ENCODE measurements at places on chromosomes 2 and 18.

DNA sequence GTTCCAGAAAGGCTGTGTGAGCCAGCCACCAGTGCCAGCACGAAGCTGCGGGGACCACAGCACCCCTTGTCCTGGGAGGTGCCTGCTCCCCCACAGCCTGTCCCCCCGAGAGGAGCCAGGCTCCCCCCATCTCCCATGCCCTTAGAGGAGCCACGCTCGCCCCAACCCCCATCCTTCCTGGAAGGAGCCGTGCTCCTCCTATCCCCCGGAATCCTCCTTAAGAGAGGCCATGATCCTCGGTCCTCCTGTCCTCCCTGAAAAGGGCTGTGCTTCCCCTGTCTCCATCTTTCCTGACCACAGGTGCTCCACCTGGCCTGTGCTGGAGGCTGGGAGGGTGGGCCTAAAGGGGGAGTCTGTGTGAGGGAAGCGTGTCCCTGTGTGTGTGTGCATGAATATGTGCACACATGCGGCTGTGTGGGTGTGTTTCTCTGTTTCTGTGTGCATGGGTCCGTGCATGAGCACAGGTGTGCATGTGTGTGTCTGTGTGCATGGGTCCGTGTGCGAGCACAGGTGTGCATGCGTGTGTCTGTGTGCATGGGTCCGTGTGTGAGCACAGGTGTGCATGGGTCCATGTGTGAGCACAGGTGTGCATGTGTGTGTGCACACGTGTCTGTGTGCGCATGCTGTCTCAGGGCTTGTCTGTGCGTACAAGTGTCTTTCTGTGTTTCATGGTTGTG is 80.3 kb downstream of the RTP5 start:
- DNase-seq = no peak

DNA sequence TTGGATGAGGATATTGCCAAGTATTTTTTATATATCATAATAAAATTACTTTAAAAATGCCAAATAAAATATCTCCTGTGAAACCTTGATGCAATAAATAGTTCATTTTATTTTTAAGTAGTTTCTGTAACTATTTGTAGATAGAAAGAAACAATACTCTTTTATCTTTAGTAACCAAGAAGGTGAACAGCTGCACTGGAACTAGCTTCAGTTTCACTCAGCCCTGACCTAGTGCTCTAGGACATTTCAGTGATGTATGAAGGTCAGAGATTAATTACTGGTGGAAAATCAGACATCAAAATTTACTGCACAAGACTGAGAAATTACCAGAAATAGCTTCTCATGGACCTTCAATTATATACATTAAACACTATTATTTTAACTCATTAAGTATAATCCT is 1305.0 kb downstream of the CNTNAP5 start:
- no peak for DNase-seq

- no peak for DNase-seq
Observed at GRCh38 chr18:24660956-24661355, 200.5 kb downstream of the HRH4 start.

DNA sequence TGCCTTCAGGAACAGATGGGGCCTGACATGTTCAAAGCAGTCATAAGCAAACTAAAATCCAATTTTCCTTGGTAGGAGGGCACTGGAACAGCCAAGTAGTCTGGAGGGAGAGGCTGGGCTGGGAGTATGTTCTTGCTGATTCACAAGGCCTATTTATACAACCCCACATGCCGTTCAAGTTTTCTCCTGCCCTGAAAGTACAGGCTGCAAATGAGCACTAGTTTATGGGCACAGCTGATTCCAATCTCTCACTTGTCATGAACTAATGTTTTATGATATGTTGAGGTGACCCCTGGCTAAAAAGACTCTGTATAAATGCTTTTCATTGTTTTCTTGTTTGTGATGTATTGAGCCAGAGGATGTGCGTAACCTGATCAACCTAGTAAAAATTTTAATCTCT is 183.4 kb upstream of the SRD5A2 start:
- no peak for DNase-seq

DNA sequence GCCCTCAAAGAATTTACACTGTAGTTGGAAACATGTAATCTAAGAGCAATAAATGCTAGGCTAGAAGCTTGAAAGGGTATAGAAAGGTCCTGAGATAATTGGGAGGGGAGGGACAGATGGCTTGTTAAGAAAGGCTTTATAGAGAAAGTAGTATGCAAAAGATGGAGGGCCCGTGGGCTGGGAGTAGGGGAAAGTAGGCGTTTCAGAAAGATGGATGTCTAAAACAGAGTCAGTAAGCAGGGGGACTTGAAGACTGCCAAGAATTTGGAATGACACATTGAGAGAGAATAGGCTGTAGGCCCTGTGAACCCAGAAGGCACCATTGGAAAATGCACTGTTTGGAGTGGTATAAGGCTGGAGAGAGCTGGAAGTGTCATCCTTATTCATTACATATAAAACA is 822 bp downstream of the PSMG2 start:
- DNase-seq = no peak

DNA sequence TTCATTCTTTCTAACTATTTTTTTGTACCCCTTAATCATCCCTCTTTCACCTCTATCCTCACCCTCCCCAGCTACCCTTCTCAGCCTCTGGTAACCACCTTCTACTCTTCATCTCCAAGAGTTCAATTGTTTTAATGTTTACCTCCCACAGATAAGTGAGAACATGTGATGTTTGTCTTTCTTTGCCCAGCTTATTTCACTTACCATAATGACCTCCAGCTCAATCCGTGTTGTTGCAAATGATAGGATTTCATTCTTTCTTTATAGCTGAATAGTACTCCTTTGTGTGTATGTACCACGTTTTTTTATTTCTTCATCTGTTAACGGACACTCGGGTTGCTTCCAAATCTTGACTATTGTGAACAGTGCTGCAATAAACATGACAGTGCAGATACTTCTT is 22.1 kb upstream of the TMEM37 start:
- DNase-seq = no peak

GRCh38 chr2:231228223-231228622 is 29.8 kb downstream of the ARMC9 start:
- DNase-seq = no peak

- DNase-seq = peak; percentile 70
Observed at GRCh38 chr2:66495788-66496640, 61.1 kb downstream of the MEIS1 start.

GRCh38 chr2:125839945-125840344 is 816.0 kb upstream of the GYPC start:
- no peak for DNase-seq

GRCh38 chr2:23904692-23905091 is 22.2 kb downstream of the ATAD2B start:
- peak; percentile 54 for DNase-seq

DNA sequence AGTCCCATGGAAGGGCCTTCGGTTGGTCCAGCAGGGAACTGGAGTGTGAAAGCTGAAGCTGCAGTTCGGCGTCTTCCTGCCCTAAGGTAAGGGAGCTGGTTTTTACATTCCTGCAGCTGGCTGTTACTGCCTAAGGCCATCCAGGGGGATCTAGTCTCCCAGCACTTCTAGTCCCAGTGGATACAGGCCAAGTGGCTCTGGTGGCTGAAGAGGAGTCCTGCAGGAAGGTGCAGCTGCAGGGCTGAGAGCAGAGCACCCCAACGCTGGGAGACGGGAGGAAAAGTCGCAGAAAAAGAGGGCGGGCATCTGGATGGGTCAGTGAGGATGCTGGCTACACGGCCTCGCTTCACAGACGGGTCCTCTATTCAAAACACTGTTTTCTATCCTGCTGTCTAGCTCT is 225.0 kb upstream of the HS6ST1 start:
- no peak for DNase-seq

GRCh38 chr2:232980683-232981082 is 32.4 kb downstream of the NGEF start:
- no peak for DNase-seq

DNA sequence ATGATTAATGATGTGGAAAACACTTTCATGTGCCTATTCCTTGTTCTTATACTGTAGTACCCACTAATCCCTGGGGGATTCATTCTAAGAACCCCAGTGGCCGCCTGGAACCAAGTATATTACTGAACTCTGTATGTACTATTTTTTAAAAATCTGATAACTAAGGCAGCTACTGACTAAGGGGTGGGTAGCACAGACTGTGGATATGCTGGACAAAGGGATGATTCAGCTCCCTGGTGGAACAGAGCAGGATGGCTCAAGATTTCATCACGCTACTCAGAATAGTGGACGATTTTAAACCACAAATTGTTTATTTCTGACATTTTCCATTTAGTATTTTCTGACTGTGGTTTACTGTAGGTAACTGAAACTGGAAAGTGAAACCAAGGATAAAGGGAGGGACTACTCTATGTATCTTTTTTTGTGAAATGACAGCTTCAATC is 41.8 kb upstream of the CDC42EP3 start:
- no peak for DNase-seq

GRCh38 chr18:36828157-36828629 is 609 bp downstream of the TPGS2 start:
- peak; percentile 69 for DNase-seq

DNA sequence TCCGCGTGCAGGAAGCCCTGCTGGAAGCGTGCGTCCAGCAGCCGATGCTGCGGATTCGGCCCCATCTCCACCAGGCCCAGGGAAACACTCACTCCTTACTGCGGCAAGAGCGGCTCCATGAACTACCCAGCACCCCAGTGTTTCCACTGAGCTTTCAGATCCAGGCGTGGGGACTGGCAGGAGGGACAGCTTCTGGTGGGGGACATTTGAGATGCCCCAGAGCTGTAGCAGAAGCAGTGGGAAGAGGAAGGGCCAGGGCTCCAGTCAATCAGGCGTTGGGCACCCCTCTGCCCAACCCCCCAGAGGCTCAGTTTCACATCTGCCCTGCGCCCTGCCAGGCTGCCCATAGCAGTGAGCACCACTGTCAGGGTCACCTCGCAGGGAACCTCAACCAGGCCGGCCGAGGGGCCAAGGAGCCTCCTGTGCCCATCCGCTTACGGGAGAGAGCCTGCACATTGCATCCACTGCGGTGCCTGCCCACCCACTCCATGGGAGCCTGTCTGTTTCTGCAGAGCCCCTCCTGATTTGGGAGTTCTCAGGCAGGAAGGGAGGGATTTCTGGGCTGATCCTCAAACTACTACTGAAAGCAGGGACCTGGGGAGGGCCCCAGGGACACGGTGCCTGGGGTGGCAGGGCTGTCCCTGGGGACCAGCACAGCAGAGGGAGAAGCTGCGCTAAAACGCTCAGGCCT is 4.6 kb downstream of the AGXT start:
- no peak for DNase-seq

DNA sequence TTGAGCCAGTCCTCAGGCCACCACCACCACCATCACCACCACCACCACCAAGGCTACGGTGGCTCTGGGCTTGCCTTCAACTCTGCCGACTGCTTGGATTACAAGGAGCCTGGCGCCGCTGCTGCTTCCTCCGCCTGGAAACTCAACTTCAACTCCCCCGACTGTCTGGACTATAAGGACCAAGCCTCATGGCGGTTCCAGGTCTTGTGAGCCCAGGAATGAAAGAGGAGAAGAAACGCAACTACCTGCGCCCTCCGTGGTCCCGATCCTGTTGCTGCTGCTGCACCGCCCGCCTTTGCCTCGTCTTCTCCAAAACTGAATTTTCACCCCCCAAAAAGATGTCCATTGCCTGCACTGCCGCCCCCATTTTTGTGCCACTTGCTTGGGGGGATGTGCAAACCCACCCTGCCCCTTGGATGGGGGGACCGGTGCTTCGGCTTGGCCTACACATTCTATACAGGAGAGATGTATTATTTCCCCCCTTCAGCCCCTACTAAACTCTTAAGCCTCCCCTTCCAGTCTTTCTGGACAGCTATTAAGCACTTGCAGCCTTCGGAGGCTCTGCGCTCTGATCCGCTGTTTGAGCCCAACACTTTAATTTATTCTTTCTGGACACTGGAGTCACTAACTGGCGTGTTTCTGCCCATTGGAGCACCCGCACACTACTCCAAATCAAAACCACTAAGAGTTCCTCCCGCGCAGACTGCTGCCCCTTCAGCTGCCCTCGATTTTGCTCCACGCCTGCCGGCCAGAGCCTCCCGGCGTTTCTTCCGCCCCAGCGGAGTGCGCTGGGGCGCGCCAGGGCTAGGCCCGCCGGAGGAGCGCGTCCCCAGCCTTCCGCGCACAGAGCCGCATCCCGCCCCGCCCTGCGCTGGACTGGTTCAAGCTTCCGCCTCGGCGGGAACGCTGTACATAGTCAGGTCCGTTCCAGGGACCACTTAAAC is 5.7 kb downstream of the OTX1 start:
- peak; percentile 77 for DNase-seq

DNA sequence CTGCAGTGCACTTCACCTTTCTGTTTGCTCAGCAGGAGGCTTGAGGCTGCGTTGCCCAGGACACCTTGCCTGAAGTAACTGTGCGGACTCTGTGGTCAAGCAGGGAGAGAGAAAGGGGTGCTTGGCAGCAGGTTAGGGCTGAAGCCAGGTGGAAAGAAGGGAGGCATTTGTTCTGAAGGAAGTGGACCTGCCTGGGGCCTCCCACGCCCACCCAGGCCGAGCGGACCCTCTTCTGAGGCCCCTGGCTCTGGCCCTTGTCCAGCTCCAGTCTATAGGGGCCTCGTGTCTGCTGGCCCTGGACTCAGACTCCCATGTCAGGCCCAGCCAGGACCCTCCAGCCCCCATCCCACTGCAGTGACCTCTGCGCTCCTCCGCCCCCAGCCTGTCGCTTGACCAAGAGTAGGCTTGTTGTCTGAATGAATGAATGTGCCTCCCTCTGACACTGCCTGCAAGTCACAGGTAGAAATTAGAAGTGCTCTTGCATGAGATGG is 2.5 kb downstream of the SNED1 start:
- DNase-seq = peak; percentile 49

GRCh38 chr2:134718023-134718816 is 580 bp downstream of the TMEM163 start:
- peak; percentile 68 for DNase-seq

DNA sequence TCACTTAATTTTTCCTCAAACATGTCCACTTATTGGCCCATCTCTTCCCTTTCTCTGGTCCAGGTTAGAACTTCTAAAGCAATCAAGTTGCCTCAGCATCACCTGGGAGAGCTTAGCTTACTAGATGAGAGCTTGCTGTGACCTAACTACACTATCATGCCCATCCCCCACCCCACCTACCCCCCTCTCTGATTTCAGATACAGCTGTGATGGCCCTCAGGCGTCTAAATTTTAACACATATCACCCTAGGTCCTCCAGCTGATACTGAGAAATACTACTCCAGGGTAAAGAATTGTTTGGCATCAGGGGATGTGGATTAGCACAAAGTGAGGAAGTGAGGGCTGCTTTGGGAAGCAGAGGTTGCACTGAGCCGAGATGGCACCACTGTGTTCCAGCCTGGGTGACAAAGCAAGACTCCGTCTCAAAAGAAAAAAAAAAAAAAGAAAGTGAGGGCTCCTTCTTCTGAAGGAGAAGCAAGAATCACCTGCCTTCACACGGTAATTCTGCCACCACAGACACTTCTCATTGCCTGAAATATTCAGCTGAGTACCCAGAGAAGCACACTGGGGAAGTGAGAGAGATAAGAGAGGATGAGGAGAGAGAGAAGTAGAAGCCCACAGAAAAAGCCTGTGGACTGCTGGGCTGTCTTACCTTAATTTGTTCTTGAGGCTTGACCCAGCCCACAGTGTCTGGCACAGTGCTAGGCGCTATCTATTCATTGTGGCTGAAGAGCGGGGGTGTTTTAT is 263.4 kb downstream of the ASXL3 start:
- DNase-seq = no peak

- DNase-seq = peak; percentile 89
Observed at GRCh38 chr2:27461118-27461517, 18.9 kb downstream of the KRTCAP3 start.

GRCh38 chr2:120310136-120310535 is 35.8 kb upstream of the INHBB start:
- no peak for DNase-seq
